ENCODE measurements at places on chromosomes 1 and 21. TPM values are rescaled to one million over a fixed set of nuclear protein-coding genes. Genes with fewer than 3 reads are reported as not detected.

GRCh38 chr1:59691261-59691660 is 123.5 kb upstream of the HOOK1 start:
- no peak for DNase-seq
- no peaks in the 10 kb centered on the region for H3K36me3 ChIP-seq
- no peaks in the 10 kb centered on the region for H3K4me1 ChIP-seq
- H3K27me3 ChIP-seq = no peaks in the 10 kb centered on the region

- no peak overlapping the region for H3K4me3 ChIP-seq
- DNase-seq = no peak
- H3K27ac ChIP-seq = no peak overlapping the region
- H3K4me1 ChIP-seq = peaks cover 8% of the 10 kb centered on the region
- no peaks in the 10 kb centered on the region for H3K36me3 ChIP-seq
Measured at GRCh38 chr1:179231923-179232322, 2.4 kb upstream of the ABL2 start.

- DNase-seq = no peak
- H3K4me1 ChIP-seq = peaks cover 15% of the 10 kb centered on the region
- H3K4me3 ChIP-seq = no peak overlapping the region
Measured at GRCh38 chr1:1175221-1176062, 1.8 kb downstream of the TTLL10 start.

DNA sequence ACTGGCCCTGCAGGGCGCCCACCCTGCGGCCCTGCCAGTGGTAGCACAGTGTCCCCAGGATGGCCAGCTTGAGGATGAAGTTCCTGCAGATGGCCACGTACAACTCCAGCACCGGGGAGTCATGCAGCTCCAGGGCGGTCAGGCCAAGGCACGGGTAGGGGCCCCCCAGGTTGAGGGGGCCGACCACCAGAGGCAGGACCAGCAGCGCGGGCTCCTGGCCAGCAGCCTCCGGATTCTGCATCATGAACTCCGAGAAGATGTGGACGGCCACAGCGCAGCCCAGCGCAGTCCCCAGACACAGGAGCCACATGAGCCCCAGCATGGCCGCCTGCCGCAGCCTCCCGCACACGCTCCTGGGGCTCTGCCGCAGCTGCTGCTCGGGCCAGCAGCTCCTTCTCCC is 41.0 kb downstream of the ZNF691 start:
- no peak overlapping the region for H3K4me3 ChIP-seq
- DNase-seq = no peak
- no peaks in the 10 kb centered on the region for H3K36me3 ChIP-seq
- no peaks in the 10 kb centered on the region for H3K27me3 ChIP-seq

- H3K4me3 ChIP-seq = no peak overlapping the region
- H3K4me1 ChIP-seq = no peaks in the 10 kb centered on the region
- peaks cover 31% of the 10 kb centered on the region for H3K36me3 ChIP-seq
- H3K27ac ChIP-seq = no peak overlapping the region
- H3K27me3 ChIP-seq = no peaks in the 10 kb centered on the region
Measured at GRCh38 chr1:220028346-220028895, 17.9 kb downstream of the EPRS1 start.

DNA sequence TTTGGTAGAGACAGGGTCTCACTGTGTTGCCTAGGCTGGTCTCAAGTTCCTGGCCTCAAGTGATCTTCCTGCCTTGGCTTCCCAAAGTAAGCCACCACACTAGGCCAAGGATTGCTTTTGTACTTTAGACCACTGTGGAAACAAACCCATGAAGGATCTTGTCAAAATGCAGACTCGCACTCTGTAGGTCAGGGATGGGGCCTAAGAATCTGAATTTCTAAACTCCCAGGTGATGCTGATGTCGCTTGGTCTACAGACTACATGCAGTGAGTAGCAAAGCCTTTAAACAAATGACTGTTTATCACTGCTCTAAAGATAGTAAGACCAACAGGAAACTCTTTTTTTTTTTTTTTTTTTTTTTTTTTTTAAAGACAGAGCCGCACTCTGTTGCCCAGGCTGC is 54.1 kb upstream of the MUTYH start:
- H3K27ac ChIP-seq = no peak overlapping the region
- H3K36me3 ChIP-seq = no peaks in the 10 kb centered on the region
- H3K4me1 ChIP-seq = no peaks in the 10 kb centered on the region

GRCh38 chr21:35711661-35712060 is 348.7 kb downstream of the SETD4 start:
- no peak overlapping the region for H3K4me3 ChIP-seq
- H3K4me1 ChIP-seq = no peaks in the 10 kb centered on the region
- no peaks in the 10 kb centered on the region for H3K36me3 ChIP-seq
- H3K27me3 ChIP-seq = no peaks in the 10 kb centered on the region
- H3K27ac ChIP-seq = no peak overlapping the region

GRCh38 chr1:1306070-1306660 is 1.6 kb downstream of the ACAP3 start:
- H3K36me3 ChIP-seq = no peaks in the 10 kb centered on the region
- peak overlapping the region; percentile 72 for H3K27ac ChIP-seq
- H3K4me1 ChIP-seq = peaks cover 39% of the 10 kb centered on the region
- DNase-seq = no peak
- H3K4me3 ChIP-seq = peak overlapping the region; percentile 62

GRCh38 chr1:174963529-174964125 is 36.1 kb upstream of the CACYBP start:
- H3K36me3 ChIP-seq = no peaks in the 10 kb centered on the region
- DNase-seq = no peak
- no peak overlapping the region for H3K4me3 ChIP-seq
- H3K27me3 ChIP-seq = no peaks in the 10 kb centered on the region
- H3K27ac ChIP-seq = peak overlapping the region; percentile 80
- peaks cover 56% of the 10 kb centered on the region for H3K4me1 ChIP-seq

GRCh38 chr21:9753943-9754342 is 767.4 kb upstream of the TPTE start:
- no peaks in the 10 kb centered on the region for H3K27me3 ChIP-seq
- H3K4me1 ChIP-seq = no peaks in the 10 kb centered on the region
- H3K4me3 ChIP-seq = no peak overlapping the region
- DNase-seq = no peak
- no peak overlapping the region for H3K27ac ChIP-seq

DNA sequence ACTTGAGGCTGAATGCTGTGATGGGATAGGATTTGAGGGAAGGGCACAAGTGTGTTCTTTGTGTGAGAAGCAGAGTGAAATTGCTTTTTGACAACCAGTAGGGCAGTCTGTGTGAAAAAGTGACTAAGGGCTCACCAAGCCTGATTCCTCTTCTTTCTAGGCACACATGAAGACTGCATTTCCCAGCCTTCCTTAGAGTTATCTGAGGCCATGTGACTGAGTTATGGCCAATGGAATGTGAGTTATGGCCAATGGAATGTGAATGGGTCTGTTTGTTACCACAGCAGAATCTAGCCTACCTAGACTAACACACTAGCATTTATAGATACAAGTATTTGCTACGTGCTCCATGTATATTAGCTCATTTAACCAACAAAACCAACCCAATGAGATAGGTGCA is 35.3 kb upstream of the DIRAS3 start:
- H3K36me3 ChIP-seq = no peaks in the 10 kb centered on the region
- H3K4me1 ChIP-seq = no peaks in the 10 kb centered on the region
- DNase-seq = no peak
- H3K27ac ChIP-seq = no peak overlapping the region
- no peak overlapping the region for H3K4me3 ChIP-seq
- H3K27me3 ChIP-seq = no peaks in the 10 kb centered on the region

- H3K4me3 ChIP-seq = no peak overlapping the region
- DNase-seq = no peak
- H3K27ac ChIP-seq = no peak overlapping the region
- H3K27me3 ChIP-seq = no peaks in the 10 kb centered on the region
- no peaks in the 10 kb centered on the region for H3K36me3 ChIP-seq
- H3K4me1 ChIP-seq = no peaks in the 10 kb centered on the region
Measured at GRCh38 chr1:228989992-228990827, 254.9 kb downstream of the RHOU start.

Gene HORMAD1
- total RNA-seq = not detected

Gene RXFP4
- total RNA-seq = not detected

Gene OTUD7B
- total RNA-seq = 41.0 TPM

Gene PTPN7
- 449 TPM for total RNA-seq

Gene HCRTR1
- total RNA-seq = not detected

Gene LIN28A
- total RNA-seq = not detected
